Lung (tissue), 17 donors: ENCODE measurements at places on chromosomes 4 and X. TPM values are rescaled to one million over a fixed set of nuclear protein-coding genes. Genes with fewer than 3 reads are reported as not detected.

- H3K4me1 ChIP-seq: no peaks in the 10 kb centered on the region
- no peak overlapping the region for H3K4me3 ChIP-seq
- no peaks in the 10 kb centered on the region for H3K27me3 ChIP-seq
- H3K36me3 ChIP-seq: no peaks in the 10 kb centered on the region
Measured at GRCh38 chr4:13906727-13907126, 279.2 kb upstream of the BOD1L1 start.

- H3K27ac ChIP-seq: no peak overlapping the region
- H3K36me3 ChIP-seq: no peaks in the 10 kb centered on the region
- H3K4me1 ChIP-seq: no peaks in the 10 kb centered on the region
- H3K27me3 ChIP-seq: no peaks in the 10 kb centered on the region
- no peak for DNase-seq
- no peak overlapping the region for H3K4me3 ChIP-seq
Measured at GRCh38 chr4:46425775-46426400, 36.0 kb upstream of the GABRA2 start.

DNA sequence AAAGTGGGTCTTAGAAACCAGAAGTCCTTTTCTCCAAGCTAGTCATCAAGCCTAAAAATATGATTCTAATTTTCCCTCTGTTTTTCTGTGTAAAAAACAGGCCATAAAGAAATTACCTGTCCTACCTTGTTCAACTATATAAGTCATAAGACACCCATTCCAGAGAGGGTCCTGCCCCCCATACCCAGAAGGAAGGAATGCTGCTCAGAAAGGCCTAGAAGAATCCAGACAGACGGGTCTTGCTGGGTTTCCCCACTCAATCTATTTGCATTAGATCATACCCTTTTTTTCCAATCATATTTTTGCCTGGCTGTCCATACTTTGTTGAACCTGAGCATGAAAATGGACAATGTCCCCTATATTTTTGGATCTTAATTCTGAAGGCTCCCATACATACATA is 16.3 kb upstream of the XAGE2 start:
- peak; percentile 37 for DNase-seq
- H3K4me3 ChIP-seq: no peak overlapping the region
- H3K36me3 ChIP-seq: no peaks in the 10 kb centered on the region
- no peak overlapping the region for H3K27ac ChIP-seq

GRCh38 chr4:10169839-10170387 is 53.3 kb upstream of the WDR1 start:
- no peaks in the 10 kb centered on the region for H3K27me3 ChIP-seq
- no peak overlapping the region for H3K4me3 ChIP-seq
- no peak for DNase-seq
- no peaks in the 10 kb centered on the region for H3K4me1 ChIP-seq

- no peaks in the 10 kb centered on the region for H3K27me3 ChIP-seq
- no peak overlapping the region for H3K4me3 ChIP-seq
- H3K36me3 ChIP-seq: no peaks in the 10 kb centered on the region
- DNase-seq: no peak
- H3K4me1 ChIP-seq: no peaks in the 10 kb centered on the region
Measured at GRCh38 chr4:60133375-60133774, 1066.8 kb upstream of the ADGRL3 start.

DNA sequence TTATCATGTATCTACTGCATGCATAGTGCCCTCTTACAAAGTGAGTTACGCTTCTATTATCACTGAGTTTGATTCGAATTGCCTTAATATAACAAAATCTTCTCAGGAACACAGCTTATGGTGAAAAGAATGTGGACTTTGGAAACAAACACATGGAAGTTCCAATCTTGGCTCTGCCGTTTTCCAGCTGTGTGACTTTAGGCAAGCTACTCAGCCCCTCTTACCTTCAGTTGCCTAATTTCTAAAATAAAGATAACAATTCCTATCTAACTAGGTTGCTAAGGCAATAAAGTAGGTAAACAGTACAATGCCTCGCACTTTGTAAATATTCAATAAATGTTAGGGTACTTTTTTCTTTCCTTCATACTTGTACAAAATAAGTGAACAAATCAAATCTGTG is 104.0 kb upstream of the GRIA3 start:
- no peaks in the 10 kb centered on the region for H3K4me1 ChIP-seq
- H3K27ac ChIP-seq: no peak overlapping the region
- DNase-seq: no peak
- no peaks in the 10 kb centered on the region for H3K36me3 ChIP-seq

GRCh38 chr4:24105327-24106038 is 215.6 kb upstream of the PPARGC1A start:
- H3K27me3 ChIP-seq: no peaks in the 10 kb centered on the region
- H3K4me1 ChIP-seq: peaks cover 8% of the 10 kb centered on the region
- no peak for DNase-seq
- peak overlapping the region; percentile 55 for H3K27ac ChIP-seq
- no peaks in the 10 kb centered on the region for H3K36me3 ChIP-seq
- no peak overlapping the region for H3K4me3 ChIP-seq

DNA sequence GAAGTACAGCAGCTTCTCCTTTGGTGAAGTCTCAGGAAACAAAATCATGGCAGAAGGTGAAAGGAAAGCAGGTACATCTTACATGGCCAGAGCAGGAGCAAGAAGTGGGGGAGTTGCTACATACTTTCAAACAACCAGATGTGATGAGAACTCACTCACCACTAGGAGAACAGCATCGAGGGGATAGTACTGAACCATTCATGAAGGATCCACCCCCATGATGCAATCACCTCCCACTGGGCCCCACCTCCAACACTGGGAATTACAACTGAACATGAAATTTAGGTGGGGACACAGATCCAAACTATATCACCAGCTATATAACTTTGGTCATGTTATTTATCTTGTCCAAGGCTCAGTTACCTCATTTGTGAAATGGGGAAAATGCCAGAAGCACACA is 159.4 kb downstream of the OPHN1 start:
- H3K36me3 ChIP-seq: no peaks in the 10 kb centered on the region
- H3K4me1 ChIP-seq: no peaks in the 10 kb centered on the region
- no peaks in the 10 kb centered on the region for H3K27me3 ChIP-seq
- H3K4me3 ChIP-seq: no peak overlapping the region
- no peak overlapping the region for H3K27ac ChIP-seq

GRCh38 chrX:154819771-154820341 is 14.6 kb upstream of the MPP1 start:
- no peak overlapping the region for H3K4me3 ChIP-seq
- no peak overlapping the region for H3K27ac ChIP-seq
- H3K27me3 ChIP-seq: no peaks in the 10 kb centered on the region

DNA sequence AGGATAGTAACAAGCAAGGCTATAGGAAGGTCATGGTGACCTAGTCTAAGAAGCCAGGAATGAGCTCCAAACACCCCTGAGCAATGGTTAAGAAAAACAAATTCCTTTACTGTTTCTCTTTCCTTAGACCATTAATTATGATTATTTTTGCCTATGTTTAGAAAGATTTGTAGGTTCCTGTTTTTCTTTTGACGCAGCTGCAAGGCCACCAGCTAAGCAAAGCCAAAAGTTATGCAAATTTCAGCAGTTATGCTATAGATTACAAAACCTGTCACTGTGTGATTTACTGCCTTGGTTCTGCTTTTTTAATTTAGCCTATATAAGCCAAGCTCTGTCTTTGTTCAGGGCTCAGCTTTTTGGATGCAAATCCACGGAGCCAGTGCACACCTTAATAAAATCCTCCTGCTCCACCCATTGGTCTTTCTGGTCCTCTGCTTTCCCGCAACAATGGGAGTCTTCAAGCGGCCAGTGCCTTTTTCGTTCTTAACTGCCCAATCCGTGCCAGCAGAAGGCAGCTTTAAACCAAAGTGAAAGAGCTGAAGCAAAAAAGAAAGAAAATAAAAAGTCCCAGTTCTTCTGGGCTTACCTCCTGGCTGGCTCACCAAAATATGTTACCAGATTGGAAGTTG is 1.4 kb upstream of the CEP135 start:
- no peaks in the 10 kb centered on the region for H3K36me3 ChIP-seq
- H3K4me3 ChIP-seq: peak overlapping the region; percentile 41
- H3K4me1 ChIP-seq: no peaks in the 10 kb centered on the region
- peak overlapping the region; percentile 88 for H3K27ac ChIP-seq
- DNase-seq: no peak

DNA sequence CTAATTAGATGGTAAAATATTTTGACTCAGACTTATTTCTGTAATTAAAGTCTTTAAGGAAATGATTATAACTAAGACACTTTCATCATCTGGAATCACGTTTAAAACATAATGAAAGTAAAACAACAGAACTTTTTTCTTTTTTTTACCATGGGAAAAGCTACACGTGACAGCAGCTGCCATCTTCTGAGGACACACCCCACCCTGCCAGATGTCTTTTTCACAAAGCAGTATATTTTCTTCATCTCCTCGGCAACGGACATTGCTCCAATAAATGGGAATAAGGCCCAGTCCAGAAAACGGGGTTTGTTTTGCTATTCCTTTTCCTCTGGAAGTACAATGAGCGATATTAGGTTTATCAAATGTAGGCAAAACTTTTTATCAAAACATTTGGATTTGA is 17.5 kb downstream of the PRSS12 start:
- DNase-seq: peak; percentile 41
- no peak overlapping the region for H3K27ac ChIP-seq
- no peaks in the 10 kb centered on the region for H3K4me1 ChIP-seq

DNA sequence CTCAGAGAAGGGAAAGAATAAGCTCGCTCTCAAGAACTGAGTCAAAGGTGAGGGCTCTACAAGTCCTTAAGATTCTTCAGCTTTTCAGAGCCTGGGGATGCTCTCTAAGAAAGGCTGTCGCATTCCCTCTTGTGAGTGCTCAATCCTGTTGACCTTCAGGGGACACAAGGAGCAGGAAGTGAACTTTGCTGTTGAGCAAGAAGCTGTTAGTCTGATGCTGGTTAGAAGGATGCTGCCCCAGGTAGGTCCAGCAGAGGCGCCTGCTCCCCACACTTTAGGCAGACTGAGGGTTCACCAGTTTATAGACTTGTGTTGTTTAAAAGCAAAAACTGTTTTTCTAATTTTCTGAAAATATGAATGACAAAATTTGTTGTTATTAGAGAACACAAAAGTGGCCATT is 125.4 kb upstream of the SPOCK3 start:
- H3K27me3 ChIP-seq: no peaks in the 10 kb centered on the region
- no peak overlapping the region for H3K4me3 ChIP-seq
- DNase-seq: no peak

DNA sequence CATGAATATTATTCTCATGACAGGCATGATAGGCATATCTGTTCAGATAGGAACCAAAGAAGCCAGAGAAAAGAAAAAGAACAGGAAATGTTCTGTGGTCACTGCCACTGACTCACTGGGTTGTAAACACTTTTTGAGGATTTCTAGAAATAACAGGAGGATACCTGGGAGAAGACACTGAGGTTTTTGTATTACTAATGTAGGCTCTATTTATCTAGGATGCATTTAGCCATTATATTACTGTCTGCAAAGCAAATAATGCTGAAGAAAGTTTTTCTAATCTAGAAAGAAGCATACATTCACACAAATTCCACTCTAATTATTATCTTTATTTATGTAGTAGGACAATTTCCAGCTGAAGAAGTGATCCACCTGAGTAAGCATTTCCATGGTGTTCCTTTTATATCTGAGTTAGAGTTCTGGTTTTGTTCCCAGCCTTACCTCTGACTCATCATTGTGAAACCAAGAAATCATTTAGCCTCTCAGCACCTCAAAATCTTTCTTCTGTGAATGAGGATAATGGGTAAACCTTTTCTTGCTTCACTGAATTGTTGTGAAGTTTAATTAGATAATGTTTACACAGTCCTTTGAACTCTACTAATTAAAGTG is 40.2 kb upstream of the EPGN start:
- no peaks in the 10 kb centered on the region for H3K27me3 ChIP-seq
- DNase-seq: no peak
- H3K36me3 ChIP-seq: no peaks in the 10 kb centered on the region
- H3K4me3 ChIP-seq: no peak overlapping the region
- no peaks in the 10 kb centered on the region for H3K4me1 ChIP-seq

GRCh38 chr4:168421671-168422070 is 58.6 kb downstream of the DDX60L start:
- H3K4me1 ChIP-seq: no peaks in the 10 kb centered on the region
- DNase-seq: no peak
- peaks cover 11% of the 10 kb centered on the region for H3K36me3 ChIP-seq

- no peaks in the 10 kb centered on the region for H3K36me3 ChIP-seq
- no peak for DNase-seq
- H3K27ac ChIP-seq: peak overlapping the region; percentile 3
- H3K4me1 ChIP-seq: no peaks in the 10 kb centered on the region
Measured at GRCh38 chr4:146224326-146224966, 10.1 kb downstream of the REELD1 start.

- no peak overlapping the region for H3K27ac ChIP-seq
- no peaks in the 10 kb centered on the region for H3K27me3 ChIP-seq
- H3K4me3 ChIP-seq: no peak overlapping the region
- peaks cover 56% of the 10 kb centered on the region for H3K36me3 ChIP-seq
- no peak for DNase-seq
Measured at GRCh38 chr4:957231-957580, 16.2 kb downstream of the DGKQ start.

DNA sequence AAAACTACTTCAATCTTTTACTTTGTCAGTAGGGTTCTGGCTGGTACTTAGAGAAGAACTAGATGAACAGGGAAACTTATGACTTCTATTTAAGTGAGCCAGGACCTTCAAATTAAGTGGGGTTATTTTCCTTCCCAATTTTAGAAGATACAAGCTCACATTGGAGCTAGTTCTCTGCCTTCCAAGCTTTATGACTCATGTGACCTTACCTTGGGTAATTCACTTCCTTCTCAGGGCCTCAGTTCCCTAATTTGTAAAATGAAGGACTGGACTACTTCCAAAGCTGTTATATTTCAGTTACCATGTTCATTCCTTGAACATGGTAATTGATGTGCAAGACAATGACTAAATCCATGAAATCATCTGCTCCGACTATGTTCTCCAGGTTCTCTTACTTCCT is 32.0 kb upstream of the DCX start:
- H3K4me3 ChIP-seq: no peak overlapping the region
- H3K36me3 ChIP-seq: no peaks in the 10 kb centered on the region
- H3K4me1 ChIP-seq: no peaks in the 10 kb centered on the region

DNA sequence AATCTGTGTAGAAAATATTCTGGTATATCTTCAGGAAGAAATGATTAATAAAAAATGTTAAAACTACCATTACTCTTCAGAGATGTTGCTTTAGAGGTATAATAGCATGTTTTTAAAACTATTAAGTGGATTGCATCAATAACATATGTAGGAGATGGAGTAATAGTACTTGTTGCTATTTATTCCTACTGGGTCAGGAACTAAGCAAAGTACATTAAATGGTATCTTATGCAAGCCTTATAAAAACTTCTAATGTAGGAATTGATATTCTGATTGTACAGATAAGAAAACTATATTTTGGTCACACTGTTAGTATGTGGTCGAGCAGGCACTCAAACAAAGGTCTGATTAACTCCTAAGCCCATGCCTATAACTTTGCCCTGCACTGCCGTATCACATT is 31.4 kb upstream of the PDLIM5 start:
- no peaks in the 10 kb centered on the region for H3K4me1 ChIP-seq
- no peak for DNase-seq
- no peak overlapping the region for H3K4me3 ChIP-seq
- no peak overlapping the region for H3K27ac ChIP-seq

Gene GPR173
- total RNA-seq: 4.6 TPM

Gene TKTL2
- not detected for total RNA-seq

Gene CSAG1
- total RNA-seq: not detected

Gene TRIM60
- not detected for total RNA-seq

Gene MAGEA11
- not detected for total RNA-seq

Gene CSAG2
- not detected for total RNA-seq

Gene RHOXF2
- total RNA-seq: not detected

Gene CTAG1B
- total RNA-seq: not detected

Gene IL3RA
- 21.6 TPM for total RNA-seq

Gene GAB3
- 12.2 TPM for total RNA-seq

Gene PLXNB3
- total RNA-seq: 1.0 TPM

Gene TMPRSS11F
- total RNA-seq: not detected

Gene EFNB1
- 41.2 TPM for total RNA-seq

Gene EDA
- 4.7 TPM for total RNA-seq

Gene MAGIX
- 15.2 TPM for total RNA-seq

Gene SUPT20HL2
- total RNA-seq: not detected
